Activated effector memory CD4-positive, alpha-beta T cell treated with Interleukin-2 at 50 U/mL for 16 hours (primary cell): ENCODE measurements at places on chromosomes 13 and 19.

- DNase-seq: no peak
Observed at GRCh38 chr13:106537521-106537920, 2.1 kb upstream of the EFNB2 start.

DNA sequence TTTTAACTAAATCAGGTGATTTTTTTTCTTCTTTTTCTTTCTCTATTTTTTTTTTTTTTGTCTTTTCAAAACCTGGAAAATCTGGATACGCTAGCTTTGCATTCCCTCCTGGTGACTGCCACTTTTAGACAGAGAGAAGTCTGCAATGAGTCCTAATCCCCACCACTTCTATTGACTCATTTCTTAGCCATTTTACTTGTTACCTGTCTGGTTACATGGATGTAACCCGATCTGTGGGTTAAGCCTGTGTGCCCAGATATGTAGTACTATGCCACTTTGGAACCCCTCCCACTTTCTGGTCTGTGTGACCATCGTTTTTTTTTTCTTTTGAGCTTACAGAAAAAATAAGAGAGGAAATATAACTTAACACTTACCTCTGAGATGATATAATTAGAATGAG is 817.8 kb upstream of the PCDH9 start:
- DNase-seq: no peak

DNA sequence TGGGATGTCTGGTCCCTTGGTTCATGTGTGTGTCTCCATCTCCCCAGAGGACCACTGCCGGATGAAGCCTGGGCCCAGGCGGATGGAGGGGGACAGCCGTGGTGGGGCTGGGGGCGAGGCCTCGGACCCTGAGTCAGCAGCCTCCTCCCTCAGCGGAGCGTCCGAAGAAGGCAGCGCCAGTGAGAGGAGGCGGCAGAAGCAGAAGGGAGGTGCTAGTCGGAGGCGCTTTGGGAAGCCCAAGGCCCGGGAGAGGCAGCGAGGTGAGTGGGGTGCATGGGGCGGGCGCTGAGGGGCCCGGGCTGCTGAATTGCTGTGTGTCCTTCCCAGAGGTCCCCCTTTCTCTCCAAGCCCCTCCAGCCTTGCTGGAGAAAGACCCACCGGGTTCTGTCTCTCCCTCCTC is 3.2 kb downstream of the CCDC106 start:
- no peak for DNase-seq

DNA sequence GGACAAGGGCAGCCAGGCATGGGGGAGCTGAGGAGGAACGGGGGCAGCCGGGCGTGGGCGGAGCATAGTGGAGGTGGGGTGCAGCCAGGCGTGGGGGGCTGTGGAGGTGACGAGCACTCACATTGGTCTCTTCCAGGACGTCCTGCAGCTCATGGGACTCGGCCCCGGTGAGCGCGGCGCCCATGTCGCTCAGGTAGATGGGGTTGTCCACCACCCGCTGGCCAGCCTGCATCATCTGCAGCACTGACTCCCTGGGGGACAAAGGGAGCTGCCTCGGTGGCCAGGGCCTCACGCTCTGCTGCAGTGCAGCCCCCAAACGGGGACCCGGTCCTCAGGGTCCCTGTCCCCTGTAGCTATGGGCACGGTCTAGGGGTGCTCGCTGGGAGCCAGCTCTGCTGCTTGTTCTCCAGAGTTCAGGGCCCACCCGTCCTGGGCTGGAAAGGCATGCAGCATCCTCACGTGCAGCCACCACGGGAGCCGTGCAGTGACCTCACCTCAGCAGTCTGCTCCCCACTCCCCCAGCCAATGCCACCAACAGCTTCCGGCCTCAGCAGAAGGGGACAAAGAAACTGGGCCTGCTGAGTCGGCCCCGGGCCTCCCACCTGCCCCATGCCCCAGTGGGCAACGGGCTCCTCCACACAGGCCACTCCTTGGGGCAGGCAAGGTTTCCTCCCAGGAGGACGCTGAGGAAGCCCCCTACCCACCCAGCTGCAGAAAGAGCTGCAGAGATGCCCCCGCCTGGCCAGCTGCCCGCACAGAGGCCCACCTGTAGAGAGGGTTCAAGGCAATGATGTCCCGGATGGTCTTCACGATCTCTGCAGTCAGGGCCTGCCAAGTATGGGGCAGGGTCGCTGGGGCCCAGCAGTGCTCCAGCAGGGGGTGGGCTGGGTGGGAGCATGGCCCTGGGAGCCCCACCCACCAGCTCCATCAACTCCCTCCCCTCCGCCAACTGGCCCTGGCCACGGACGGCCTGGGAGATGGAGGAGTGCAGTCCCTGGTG is 12.1 kb downstream of the LONP1 start:
- no peak for DNase-seq

GRCh38 chr19:11339254-11340098 is at the start of gene RAB3D:
Gene RAB3D, minus strand, starts transcription at chr19:11339657. Its CDS starts 2,258 bp downstream, at chr19:11337399.
- peak; percentile 69 for DNase-seq

DNA sequence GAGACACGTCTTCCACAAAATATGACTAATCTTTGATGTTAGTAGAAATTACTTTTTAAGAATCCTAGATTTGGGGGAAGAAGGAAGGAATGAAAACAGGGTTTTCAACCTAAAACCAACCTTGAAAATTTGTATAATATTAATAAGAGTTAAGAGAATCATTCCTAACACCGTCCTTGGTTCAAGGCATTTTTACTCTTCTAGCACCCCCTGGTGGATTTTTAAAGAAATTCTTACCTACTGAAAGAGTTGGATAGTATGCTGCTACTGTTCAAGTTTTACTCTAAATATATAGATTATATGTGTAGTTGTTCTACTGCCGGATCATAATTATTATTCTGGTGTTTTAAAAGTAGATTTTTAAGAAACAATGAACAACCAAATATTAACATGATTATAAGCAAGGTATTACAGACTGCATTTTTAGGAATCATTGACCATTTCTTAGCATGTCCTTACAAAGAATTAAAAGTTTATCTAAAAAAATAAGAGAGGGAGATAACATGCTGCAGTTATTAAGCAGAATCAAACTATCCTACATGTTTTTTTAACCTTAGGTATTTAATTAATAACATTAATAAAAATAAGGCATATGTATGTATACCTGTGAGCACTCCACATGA is 7.4 kb upstream of the SLITRK6 start:
- DNase-seq: no peak

- no peak for DNase-seq
Observed at GRCh38 chr13:102261809-102262208, 140.0 kb downstream of the FGF14 start.

DNA sequence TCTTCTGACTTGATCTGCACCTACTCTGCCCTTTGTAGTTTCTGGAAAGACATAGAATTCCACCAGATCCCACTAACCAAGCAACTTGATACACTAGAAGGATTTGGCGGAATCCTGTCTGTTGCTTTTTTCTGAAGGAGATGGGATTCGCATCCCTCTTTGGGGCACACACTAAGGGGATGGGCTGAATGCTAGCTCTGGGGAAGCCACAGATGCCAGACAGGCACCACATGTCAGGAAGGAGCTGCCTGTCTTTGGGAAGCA is 52.1 kb downstream of the SERP2 start:
- DNase-seq: no peak

GRCh38 chr13:90420683-90421082 is 926.8 kb upstream of the MIR17HG start:
- DNase-seq: no peak

DNA sequence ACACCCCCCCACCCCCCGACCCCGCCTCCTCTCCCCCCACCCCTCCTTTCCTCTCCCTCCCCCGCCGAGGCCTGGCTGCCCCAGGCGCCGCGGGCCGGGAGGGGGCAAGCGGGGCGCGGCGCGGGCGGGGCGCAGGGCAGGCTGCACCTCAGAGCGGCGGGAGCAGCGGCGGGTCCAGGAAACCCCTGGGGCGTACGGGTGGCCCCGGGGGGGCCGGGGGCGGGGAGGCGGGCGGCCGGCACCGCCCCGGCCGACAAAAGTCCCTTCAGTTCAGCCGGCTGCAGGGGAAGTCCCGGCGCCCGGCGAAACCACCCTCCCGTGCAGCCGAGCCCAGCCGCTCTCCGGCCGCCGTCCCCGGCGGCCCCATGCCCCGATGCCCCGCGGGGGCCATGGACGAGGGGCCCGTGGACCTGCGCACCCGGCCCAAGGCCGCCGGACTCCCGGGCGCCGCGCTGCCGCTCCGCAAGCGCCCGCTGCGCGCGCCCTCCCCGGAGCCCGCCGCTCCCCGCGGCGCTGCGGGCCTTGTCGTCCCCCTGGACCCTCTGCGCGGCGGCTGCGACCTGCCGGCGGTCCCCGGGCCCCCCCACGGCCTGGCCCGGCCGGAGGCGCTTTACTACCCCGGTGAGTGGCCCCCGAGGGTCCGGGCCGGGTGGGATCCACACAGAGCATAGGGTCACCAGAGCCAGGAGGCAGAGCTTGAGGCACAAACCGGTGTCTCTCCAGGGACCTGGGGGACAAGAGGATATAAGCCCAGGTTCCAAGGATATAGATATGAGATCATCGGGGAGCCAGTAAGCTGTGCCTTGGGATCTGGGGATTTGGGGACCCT is at the start of gene BCL3:
TSS of gene BCL3 (plus strand) at position 283 of the 829 bp plus-strand sequence. CDS start at position 366, 83 bp downstream.
- peak; percentile 70 for DNase-seq

- no peak for DNase-seq
Observed at GRCh38 chr13:34878329-34878728, 63.7 kb upstream of the NBEA start.

DNA sequence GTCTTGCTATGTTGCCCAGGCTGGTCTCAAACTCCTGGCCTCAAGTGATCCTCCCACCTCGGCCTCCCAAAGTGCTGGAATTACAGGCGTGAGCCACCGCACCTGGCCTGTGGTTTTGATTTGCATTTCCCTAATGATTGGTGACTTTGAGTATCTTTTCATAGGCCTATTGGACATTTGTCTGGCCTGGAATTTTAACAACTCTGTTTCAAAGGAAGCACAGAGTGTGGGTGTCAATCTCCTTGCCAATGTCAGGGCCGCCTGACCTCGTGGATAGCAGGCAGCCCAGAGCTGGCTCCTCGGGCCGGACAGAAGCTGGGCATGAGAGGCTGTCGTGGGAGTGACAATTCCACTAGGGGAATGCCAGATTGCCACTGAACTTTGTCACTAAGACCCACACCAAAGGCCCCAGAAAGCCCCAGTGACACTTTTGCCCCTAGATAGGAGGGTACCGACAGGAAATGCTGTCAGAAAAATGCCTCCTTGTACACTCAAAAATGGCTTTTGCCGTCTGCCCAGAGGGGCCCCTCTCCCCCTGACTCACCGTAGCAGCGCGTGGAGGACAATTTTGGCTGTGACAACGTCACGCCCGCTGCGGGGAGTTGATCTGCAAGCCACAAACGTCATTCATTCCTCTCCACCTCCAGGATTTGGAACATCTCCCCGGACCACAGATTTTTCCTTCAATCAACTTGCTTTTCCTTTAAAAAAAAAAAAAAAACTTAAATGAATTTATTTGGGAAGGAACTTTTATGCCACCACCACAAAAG is 11.7 kb upstream of the ADGRE5 start:
- peak; percentile 67 for DNase-seq

GRCh38 chr13:65468628-65469027 is 1761.5 kb downstream of the PCDH9 start:
- DNase-seq: no peak

DNA sequence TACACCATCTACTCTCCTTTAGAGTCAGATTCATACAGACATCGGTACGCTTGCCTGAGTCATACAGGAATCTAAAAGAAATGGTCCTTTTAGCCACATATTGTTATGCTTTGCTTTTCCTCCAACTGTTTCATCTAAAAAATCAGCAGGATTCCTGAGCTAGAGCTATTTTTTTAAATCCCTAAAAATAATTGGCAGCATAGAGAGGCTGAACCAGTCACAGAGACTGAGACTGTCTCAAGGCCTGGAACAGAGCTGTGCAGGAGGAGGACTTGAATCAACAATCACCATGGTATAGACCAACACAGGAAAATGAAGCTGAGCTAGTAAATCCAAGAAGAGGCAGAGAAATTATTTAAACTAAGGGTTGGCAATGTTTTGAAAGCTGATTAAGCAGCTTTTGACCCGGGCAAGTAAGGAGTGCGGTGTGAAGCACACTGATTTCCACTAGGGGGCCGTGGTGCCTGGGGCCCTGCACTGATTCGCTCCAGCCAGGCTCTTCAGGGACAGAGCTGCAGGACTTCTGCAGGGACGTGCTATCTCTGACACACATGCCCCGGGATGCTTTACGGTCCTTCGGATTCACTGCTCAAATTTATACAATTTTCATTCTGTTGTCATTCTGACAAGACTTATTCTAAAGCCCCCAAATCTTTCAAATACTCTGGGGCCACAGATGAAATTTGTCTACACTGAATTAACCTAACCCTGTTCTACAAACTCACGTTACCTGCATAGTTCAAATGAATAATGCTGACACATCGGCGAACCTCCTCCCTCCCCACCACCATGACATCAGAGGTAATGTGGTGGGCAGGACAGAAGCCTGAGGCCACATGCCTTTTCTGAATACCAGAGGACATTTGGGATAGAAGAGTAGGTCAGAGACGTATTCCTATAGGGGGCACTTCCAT is 87.6 kb upstream of the SLC15A1 start:
- DNase-seq: no peak

GRCh38 chr19:30908262-30908771 is 440.9 kb downstream of the TSHZ3 start:
- no peak for DNase-seq

DNA sequence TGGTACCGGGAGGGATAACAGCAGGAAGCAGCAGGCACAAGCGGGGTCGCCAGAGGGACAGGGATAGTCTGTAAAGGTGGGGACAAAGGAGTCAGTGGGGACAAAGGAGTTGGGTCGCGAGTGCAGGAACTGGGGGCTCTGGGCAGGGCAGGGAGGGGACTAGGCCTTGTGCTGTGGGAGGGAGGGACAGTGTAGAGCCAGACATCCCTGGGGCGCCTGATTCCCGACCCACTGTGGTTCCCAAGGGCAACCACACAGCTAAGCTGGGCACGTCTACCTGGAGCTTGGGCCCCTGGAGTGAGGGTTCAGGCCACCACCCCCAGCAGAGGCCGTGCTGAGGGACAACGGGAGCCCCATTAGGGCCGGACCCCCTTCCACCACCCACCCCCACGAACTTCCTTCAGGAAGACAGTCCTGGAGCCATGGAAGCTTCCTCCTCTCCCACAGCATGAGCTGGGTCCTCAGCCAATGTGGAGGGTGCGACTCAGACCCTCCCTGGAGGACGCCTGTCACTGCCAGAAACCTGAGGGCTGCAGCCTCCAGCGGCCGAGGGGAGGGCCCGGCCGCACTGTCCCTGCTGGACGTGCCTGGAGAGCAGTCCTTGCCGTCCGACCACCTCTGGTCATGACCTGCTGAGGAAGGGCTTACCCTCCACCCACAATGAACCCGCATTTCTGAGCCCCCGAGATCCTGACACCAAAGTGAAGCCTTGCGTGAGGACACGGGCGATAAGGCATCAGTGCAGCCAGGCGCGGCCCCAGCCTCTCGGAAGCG is 77.9 kb downstream of the SPACA7 start:
- no peak for DNase-seq

DNA sequence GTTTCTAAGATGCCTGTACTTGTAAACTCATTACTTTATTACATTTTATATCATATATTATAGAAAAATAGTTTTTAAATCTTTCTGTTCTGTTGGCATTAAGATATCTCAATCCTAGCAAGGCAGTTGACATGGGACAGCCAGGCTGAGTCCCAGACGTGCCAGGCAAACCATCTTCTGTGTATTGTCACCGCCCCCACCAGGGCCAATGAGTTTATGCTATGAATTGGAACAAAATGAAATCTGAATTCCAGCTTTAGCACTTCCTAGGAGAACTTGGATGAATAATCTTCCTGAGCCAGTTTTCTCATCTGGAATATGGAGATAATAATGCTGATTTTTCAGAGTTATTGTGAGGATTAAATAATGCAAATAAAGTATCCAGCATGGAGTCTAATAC is 79.9 kb upstream of the GSX1 start:
- DNase-seq: no peak

- no peak for DNase-seq
Observed at GRCh38 chr13:40394304-40394985, 272.0 kb downstream of the FOXO1 start.

GRCh38 chr19:32580353-32580900 is 563 bp upstream of the PDCD5 start:
- no peak for DNase-seq
